Glutamatergic neuron (in vitro differentiated cells): ENCODE measurements at places on chromosomes 4 and X.

GRCh38 chr4:80446664-80447063, 111.1 kb downstream of the CFAP299 start:
- no peak for DNase-seq

DNA sequence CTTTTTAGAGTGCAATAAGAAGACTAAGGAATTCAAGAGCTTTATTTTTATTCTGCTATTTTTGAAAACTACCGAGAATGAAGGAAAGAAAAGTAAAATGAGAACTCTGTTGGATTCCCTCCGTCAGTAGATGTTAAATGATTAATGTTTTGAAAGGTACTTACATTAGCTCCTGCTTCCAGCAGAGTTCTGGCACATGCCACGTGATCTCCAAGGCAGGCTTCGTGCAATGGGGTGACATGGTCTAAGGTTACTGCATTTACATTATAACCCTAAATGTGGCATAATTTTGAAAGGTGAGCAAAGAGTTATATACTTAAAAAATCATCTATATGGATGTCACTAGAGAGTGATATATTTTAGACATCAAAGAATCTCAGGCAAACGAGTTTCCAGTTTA, 26.8 kb upstream of the SPATA4 start:
- no peak for DNase-seq

GRCh38 chr4:29128810-29129209, 1591.4 kb upstream of the PCDH7 start:
- DNase-seq: no peak

- no peak for DNase-seq
Observed at GRCh38 chrX:16304751-16305150, 137.5 kb downstream of the MAGEB17 start.

- no peak for DNase-seq
Observed at GRCh38 chrX:48715876-48716502, 19.5 kb downstream of the SUV39H1 start.

DNA sequence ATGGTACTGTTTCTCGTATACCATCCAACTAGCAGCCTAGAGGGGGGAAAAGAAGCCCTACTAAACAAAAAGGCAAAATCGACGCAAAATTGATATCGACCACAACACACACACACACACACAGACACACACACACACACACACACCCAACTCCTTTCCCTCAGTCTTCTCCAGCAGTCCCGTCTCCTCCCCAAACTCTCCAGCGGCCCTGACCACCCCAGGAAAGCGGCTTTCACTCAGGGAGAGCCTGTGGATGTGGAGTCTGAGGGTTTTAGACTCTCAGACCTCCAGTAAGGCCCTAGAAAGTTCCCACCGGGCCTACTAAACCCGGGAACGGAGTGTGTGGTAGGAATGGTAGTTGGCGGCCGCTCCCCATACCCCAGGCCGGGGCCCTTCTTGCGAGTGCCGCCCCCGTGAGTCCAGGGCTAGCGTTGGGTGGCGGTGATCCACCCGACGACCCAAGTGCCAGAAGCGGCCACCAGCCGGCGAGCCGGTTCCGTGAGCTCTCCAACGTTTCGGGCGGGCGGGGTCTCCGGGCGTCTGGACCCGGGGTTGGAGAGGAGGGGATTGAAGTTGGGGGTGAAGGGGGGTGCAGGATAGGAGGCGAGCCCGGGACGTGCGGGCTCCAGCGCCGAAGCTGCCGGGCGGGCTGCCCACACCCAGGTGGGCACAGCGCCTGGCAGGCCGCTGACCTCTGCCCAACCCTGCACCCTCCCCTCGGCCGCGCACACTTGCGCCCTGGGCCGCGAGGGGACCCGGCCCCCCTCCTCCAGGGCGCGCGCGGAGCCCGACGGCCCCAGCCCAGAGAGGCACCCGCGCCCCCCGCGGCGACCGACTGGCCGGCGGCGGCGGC, 13.7 kb downstream of the ARX start:
- DNase-seq: no peak

DNA sequence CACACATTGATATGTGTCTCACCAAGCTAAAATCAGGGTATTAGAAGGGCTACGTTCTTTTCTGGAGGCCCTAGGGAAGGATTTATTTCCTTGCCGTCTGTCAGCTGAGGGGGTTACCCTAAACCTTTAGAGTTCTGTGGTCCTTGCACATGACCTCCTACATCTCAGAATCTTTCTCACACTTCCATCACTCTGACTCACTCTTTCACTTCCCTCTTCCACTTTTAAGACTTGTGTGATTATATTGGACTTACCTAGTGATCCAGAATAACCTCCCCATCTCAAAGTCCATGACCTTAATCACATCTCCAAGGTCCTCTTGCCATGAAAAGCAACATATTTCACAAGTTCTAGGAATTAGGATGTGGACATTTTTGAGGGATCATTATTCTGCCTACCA, 53.6 kb upstream of the FUNDC1 start:
- no peak for DNase-seq

DNA sequence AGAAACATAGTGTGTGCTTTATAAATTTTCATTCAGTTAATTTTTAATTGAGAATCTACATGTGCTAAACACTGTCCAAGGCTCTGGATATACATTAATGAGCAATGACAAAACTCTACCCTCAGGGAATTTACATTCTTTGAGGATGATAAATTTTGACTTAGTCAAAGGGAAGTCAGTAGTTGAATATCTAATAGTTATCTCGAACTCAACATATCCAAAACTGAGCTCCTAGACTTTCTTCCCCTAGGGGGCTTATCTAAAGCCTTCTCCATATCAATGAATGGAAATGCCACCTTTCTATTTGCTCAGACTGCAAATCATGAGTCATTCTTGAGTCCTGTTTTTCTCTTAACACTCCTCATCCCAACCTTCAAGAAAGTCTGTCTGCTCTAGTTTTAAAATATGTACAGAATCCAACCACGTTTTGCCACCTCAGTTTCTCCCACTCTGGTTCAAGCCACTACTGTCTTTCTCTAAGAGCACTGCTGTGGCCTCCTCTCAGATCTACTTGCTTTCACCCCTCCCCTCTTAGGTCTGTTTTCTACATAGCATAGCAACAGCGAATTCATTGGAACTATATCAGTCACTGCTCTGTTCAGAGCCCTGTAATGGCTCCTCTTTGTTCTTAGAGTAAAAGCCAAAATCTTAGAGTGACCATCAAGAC, 9.5 kb downstream of the PARM1 start:
- no peak for DNase-seq

DNA sequence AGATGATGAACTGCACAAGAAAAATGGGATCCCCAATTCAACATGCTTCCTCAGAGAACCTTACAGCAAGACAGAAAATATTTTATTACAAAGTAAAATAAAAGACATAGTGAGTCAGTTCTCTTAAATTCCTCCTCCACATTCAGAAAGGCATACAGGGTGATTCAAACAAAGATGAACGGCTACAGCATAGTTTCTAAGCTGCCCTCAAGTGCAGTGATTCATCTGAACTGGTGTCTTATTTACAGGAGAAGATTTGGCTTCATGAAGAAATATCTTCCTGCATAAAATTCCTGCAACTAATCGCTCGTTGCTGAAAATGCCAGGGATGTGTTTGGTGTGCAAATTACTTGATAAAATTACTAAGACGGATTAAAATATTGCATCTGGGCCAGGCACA, 103.6 kb downstream of the PRKX start:
- no peak for DNase-seq

GRCh38 chr4:165111906-165112367, 723 bp downstream of the TMEM192 start:
- no peak for DNase-seq

GRCh38 chr4:513327-513726, 14.3 kb downstream of the PIGG start:
- no peak for DNase-seq

DNA sequence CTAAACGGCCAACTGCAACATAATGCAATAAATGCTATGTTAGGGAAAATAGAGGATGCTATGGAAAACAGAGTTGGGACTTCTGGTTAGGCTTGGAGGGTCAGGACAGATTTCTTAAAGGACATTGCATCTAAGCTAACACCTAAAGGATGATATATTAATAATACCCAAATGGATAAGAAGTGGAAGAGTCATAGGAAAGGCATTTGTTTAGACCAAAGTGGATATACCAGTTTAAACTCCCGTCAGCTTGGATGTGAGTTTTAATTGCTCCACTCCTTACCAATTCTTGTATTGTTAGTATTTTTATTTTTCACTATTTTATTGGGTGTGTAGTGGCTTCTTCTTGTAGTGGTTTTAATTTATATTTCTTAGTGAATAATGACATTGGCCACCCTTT, 93.9 kb downstream of the PTPN13 start:
- DNase-seq: no peak

GRCh38 chr4:8507624-8508023, 67.0 kb downstream of the TRMT44 start:
- no peak for DNase-seq

DNA sequence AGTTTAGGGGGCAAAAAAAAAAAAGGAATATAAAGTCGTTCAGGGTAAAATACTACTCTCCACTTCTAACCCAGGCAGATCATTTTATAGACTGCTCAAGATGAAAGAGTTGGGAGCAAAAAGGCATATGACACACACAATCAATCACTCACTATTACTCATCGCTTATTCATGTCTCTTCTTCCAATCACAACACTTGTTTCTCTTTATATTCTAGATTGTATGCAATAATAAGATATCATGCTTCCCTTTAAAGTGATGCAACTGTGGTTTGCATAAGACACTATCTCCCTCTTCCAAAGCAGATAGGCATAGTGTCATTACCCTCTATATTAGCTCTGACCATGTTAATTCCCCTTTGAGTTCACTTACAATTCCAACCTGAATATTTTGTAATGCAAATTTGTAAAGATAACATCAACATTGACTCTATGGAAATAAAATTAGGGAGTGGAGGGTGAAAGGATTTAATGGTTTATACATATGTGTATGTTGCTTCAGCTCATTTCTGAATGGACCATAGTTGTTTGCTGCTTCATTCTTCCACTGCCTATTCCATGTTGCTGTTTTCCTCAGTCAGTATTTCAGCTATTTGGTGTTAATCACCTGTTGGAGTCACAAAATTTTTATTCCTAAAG, 154.9 kb upstream of the EPHA5 start:
- no peak for DNase-seq

DNA sequence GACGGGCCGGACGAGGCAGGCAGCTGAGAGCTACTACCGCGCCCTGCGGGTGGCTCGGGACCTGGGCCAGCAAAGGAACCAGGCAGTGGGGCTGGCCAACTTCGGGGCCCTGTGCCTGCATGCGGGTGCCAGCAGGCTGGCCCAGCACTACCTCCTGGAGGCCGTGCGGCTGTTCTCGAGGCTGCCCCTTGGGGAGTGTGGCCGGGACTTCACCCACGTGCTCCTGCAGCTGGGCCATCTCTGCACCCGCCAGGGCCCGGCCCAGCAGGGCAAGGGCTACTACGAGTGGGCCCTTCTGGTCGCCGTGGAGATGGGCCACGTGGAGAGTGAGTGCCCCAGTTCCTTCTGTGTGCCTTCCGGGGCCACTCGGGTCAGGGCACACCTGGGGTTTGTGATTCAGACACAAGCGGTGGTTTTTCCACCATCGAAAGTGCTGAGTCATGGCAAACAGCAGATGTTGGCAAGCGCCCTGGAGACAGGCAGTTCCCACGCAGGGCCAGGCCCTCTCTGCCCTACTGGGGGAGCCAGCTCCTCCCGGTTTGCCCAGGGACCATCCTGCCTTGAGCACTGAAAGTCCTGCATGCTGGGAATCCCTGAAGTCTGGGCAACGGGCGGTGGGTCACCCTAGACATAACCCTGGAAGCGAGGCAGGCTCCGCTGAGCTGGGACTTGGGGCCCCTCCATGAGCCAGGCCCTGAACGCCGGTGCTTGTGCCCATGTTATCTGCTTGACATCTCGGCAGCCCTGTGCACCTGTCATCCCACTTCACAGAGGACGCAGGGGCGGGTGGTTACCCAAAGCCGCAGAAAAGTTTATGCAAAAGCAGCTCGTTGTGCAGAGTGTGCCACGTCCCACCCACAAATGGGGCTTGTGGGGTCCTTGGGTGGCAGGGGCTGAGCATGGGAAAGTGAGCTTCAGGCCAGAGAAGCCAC, 29.5 kb downstream of the SH3TC1 start:
- DNase-seq: no peak

- DNase-seq: no peak
Observed at GRCh38 chr4:8051644-8052043, 107.0 kb downstream of the ABLIM2 start.

DNA sequence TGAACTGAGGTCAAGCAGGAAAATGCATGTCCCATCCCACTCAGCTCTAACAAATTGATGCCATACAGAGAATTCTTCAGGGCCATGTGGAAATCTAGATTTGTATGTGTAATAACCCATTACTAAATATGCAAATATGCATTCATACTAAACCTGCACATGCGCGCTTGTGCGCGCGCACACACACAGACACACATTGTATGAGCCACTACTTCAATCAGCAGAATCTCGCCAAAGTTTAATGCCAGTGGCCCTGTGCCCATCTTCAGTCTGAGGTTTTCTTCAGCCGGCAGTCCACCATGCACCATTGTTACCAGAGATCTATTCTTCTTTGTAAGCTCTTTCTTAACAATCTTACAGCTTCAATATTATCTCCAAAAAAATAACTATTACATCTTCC, 276.4 kb downstream of the PDGFC start:
- DNase-seq: no peak

DNA sequence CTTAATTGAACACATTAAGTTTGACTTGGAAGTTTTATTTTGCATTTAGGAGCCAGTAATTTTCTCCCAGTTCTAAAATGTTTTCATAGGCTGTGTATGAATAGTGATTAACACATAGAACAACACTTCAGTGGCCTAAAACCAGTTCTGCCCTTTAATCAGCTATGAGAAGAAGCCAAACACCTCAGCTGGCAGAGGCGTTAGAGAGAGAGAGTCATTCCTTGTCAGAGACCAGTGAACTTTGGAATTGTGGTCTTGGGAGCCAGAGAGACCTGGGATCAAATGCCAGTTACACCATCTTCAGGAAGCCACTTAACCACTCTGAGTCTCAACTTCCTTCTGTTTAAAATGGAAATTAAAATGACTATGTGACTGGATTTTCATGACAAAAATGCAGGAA, 39.3 kb upstream of the PRPS2 start:
- no peak for DNase-seq

DNA sequence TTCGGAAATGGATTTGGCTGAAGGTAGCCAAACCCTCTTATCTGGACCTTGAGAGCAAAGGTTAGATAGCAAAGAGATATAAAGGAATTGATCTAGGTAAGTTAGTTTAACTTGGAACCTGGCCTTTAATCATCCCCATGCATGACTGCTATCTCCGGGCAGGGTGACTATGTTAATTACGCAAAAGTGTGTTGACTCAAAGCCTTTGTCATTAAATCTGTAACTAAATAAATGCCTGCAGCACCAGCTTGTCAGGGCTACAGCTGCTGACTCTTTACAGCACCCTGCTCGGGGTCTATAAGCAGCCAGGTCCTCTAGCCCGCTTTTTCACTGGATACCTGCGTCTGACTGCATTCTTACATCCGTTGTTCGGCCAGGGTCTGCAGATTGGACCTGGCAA, 201.7 kb downstream of the TBCK start:
- no peak for DNase-seq
